ENCODE measurements at places on chromosomes 1 and 21.

DNA sequence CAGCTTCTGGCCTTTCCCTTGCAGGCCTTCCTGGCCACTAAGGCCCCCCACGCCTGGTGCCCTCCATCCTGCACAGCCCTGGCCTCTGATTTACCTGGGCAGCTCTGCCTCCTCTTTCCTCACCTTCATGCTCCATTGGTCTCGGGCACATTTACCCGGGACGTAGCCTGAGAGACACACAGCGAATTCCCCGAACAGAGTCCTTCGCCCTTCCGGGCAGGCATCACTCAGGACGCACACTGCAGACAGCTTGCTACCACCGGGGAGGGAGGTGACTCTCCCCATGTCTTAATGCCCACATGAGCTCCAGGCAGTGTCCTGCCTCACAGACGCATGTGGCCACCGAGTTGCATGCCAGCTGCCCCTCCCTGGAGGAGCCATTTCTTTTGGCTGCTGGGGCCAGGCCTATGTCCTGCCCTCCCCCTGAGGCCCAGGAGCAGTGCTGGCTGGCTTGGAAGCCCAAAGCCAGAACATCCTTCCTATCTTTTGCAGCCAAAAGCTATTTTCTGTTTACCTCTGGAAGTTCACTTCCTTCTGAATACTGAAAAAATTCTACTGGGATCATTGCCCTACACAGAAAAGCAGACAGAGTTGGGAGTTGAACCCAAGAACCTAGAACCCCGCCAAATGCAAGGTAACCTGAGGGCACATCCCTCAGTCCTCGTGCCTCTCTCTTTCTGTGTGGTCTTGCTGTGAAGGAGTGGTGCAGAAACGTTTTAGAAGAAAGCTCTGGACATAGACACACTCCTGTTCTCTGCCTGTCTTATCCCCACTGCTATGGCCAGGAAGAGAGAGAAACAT is 209.5 kb downstream of the TOMM20 start:
- H3K27ac ChIP-seq: no peak overlapping the region
- no peaks in the 10 kb centered on the region for H3K27me3 ChIP-seq
- DNase-seq: no peak

DNA sequence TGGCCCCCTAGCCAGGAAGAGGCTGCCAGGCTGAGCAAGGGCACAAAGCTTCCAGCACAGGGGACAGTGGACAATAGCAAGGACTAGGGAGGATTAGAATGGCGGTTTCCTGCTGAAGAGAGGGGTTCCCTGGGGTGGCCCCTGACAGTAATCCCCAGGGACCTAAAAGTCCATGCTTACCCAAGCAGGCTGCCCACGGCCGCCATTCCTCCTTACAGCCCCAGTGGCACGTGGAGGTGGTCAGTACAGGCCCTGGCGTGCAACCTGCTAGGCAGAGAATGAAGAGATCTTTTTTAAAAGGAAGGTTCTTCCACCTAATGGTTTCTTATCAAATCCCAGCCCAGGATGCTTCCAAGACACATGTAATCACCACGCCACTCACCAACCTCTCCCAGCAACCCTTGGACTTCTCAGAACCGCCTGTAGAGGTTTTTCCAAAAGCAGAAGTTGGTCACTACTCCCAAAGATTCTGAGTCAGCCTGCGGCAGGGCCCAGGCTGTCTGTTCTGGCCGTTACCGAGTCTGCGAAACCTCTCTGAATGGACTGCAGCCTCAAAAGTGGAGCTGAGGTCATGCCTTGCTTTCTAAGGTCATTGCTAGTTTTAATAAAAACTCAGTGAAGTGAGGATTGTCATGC is 926 bp downstream of the MRPL55 start:
- DNase-seq: no peak
- H3K4me1 ChIP-seq: peaks cover 11% of the 10 kb centered on the region
- peaks cover 9% of the 10 kb centered on the region for H3K36me3 ChIP-seq

- no peaks in the 10 kb centered on the region for H3K27me3 ChIP-seq
- H3K27ac ChIP-seq: no peak overlapping the region
- no peak overlapping the region for H3K4me3 ChIP-seq
Observed at GRCh38 chr21:16323596-16323995, 593.8 kb downstream of the USP25 start.

- no peaks in the 10 kb centered on the region for H3K36me3 ChIP-seq
- no peak overlapping the region for H3K4me3 ChIP-seq
- no peak overlapping the region for H3K27ac ChIP-seq
- H3K4me1 ChIP-seq: no peaks in the 10 kb centered on the region
- no peaks in the 10 kb centered on the region for H3K27me3 ChIP-seq
- DNase-seq: no peak
Observed at GRCh38 chr1:55700359-55701130, 485.4 kb upstream of the USP24 start.

DNA sequence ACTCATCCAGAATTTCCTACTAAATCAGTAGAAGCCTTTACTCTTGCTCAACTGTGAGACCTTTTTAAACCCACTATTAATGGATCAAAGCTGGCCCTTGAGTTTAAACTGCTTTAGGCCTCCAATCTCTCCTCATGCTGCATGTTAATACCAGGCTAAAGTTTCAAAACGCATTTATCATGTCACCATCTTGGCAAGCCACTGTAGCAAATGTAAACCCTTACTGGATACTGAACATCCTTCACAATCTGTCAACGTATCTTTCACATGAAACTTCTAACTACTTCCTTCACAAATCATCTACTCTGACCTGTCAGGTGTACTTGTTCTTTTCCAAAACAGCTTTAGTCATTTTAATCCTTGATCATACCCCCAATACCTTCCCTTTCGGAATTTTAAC is 3.0 kb downstream of the PAXBP1 start:
- peaks cover 17% of the 10 kb centered on the region for H3K4me1 ChIP-seq
- no peak overlapping the region for H3K27ac ChIP-seq
- DNase-seq: no peak
- no peaks in the 10 kb centered on the region for H3K27me3 ChIP-seq
- no peak overlapping the region for H3K4me3 ChIP-seq

- H3K27me3 ChIP-seq: no peaks in the 10 kb centered on the region
- no peak overlapping the region for H3K4me3 ChIP-seq
- DNase-seq: no peak
- no peak overlapping the region for H3K27ac ChIP-seq
- H3K4me1 ChIP-seq: no peaks in the 10 kb centered on the region
Observed at GRCh38 chr1:23497777-23498439, 13.9 kb upstream of the ASAP3 start.

GRCh38 chr1:205589618-205590456 is 42.0 kb downstream of the ELK4 start:
- H3K27ac ChIP-seq: no peak overlapping the region
- no peaks in the 10 kb centered on the region for H3K36me3 ChIP-seq

GRCh38 chr1:200136384-200136783 is 108.9 kb downstream of the NR5A2 start:
- no peak for DNase-seq
- no peaks in the 10 kb centered on the region for H3K4me1 ChIP-seq

- no peaks in the 10 kb centered on the region for H3K27me3 ChIP-seq
- no peak for DNase-seq
- no peaks in the 10 kb centered on the region for H3K4me1 ChIP-seq
- no peak overlapping the region for H3K27ac ChIP-seq
Observed at GRCh38 chr1:56439610-56440264, 139.6 kb downstream of the PLPP3 start.

DNA sequence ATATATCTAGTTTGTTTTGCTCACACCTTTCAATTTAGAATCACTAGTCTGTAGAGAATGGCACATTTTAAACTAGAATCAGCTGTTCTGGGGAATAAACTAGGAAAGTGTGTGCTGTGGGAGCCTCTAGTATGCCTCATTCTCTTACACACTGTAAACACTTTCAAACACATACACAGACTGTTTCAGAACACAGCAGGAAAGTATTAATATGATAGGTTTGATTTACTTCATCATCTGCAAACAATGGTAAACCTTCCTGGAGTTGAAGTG is 67.1 kb upstream of the ABCG1 start:
- no peaks in the 10 kb centered on the region for H3K4me1 ChIP-seq
- H3K27ac ChIP-seq: no peak overlapping the region
- no peak overlapping the region for H3K4me3 ChIP-seq
- no peak for DNase-seq

DNA sequence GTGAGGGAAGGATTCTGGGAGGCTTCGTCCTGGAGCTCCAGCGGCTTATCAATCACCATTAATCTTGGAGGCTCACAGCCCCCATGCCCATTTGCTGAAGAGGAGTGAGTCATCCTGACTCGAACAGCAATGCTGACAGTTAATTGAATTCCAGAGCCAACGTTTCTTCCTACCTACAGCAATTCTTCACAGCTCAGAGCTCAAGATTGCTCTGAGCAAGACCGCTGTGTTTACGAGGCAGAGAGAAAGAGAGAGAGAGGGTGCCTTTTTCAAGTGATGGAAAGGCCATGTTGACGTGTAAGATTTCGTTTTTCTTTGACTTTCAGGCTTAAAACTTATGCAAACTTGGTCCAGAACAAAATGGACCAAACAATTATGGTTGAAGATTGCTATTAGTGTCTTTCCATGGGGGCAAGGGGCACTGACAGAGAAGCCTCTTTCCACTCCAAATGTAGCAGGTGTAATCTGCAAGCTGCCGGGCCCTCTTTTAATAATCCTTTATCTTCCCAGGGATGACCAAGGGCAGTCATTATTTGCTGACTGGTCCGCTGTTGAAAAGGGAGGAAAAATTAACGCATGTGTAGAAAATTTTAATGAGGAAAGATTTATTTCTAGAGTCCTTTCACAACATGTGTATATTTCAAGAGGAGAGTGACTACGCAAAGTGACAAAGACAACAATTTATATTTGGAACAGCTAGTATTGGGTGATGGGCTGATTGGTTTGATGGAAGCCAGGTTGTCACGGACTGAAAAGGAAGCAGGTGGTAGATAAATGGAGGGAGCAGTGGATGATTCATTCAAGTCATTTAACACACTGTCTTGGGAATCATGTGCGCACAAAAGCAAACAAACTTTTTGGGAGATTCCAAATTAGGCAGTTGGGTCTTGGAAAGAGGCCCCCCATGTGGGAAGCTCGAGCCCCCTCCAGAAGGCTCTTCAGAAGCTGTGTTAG is 136.1 kb upstream of the IRF2BP2 start:
- no peaks in the 10 kb centered on the region for H3K27me3 ChIP-seq
- no peak overlapping the region for H3K27ac ChIP-seq
- peaks cover 13% of the 10 kb centered on the region for H3K4me1 ChIP-seq
- DNase-seq: peak; percentile 29
- no peak overlapping the region for H3K4me3 ChIP-seq

DNA sequence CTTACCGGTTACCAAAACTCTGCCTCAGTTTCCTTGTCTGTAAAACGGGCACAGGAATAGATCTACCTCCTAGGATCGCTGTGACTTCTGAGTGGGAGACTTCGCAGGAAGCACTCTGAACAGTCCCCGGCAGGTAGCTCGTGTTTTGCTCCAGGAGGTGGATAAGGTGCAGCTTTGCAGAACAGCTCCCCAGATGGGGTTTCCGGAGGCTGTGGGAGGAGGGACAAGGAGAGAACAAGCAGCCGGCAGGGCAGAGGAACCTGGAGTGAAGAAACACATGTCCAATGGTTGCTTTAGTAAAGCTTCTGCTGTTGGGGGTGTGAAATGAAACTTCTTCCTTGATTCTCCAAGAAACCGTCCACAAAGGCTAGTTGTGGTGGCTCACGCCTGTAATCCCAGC is 95.5 kb upstream of the TARDBP start:
- DNase-seq: no peak
- no peaks in the 10 kb centered on the region for H3K4me1 ChIP-seq
- no peaks in the 10 kb centered on the region for H3K27me3 ChIP-seq
- H3K4me3 ChIP-seq: no peak overlapping the region

DNA sequence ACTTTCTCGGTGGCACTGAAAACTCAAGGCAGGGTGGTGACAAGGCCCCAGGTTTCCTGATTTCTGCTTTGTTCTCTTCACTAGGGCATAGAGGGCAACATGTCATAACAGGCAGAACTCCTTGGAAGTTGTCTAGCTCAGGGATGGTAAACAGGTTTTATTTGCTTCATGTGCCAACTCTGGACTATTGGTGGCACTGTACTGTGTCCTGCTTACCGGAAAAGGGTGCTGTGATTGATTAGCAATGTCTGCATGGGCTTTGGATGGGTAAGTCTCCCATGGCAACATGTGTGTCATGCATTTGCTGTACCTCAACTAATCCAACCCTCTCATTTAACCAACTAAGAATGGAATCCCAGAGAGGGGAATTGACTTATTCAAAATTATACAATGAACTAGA is 70.7 kb upstream of the USP24 start:
- H3K4me3 ChIP-seq: no peak overlapping the region
- peaks cover 6% of the 10 kb centered on the region for H3K4me1 ChIP-seq
- peak; percentile 19 for DNase-seq

- no peak for DNase-seq
- no peaks in the 10 kb centered on the region for H3K36me3 ChIP-seq
- H3K27ac ChIP-seq: no peak overlapping the region
- H3K4me3 ChIP-seq: no peak overlapping the region
- H3K4me1 ChIP-seq: peaks cover 12% of the 10 kb centered on the region
Observed at GRCh38 chr1:205318231-205318991, 3.1 kb downstream of the NUAK2 start.

DNA sequence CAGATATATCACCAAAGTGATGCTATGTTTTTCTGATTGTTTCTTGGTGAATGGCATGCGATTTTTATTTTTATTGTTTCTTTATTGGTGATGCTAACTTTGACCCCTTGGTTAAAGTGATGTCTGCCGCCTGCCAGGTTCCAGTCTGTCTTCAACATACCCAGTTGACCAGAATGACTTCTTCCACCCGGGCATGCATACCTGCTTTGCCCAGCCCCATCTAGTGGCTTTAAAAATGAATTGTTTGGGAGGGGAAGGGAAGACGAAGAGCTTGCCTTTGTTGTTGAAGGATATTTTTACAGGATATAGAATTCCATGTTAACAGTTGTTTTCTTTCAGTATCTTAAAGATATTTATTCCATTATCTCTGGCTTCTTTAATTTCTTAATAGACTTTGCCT is 65.1 kb downstream of the ATG4C start:
- H3K4me1 ChIP-seq: no peaks in the 10 kb centered on the region
- no peaks in the 10 kb centered on the region for H3K27me3 ChIP-seq
- H3K27ac ChIP-seq: no peak overlapping the region
- DNase-seq: peak; percentile 31
- H3K36me3 ChIP-seq: no peaks in the 10 kb centered on the region

DNA sequence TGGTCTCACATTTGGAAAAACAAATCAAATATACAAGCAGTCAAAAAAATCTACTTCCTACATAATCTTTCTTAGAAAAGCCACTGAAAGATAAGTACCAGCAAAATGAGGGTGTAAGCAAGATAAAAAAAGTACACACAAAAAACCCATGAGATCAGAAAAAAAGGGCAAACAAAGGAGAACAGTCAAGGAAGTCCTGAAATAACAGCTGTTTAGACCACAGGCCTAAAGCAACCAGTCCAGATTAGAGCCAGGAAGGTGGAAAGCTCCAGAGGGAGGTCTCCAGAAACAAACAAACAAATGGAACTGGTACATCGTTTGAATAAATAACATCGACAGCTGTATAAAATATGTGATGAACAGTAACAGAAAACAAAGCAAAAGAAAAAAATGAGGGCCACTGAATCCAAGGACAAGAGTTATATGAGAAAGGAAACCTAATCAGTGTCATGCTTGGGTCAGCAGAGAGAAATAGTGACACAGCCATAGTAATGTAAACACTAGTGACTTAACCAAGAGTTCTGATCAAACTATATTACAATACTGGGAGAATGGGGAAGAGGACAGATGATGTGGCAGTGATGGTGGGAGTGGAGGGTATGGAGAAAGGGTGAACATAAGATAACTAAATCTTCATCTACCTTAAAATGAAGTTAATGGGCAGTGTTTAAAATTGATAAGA is 67.5 kb downstream of the NVL start:
- no peak overlapping the region for H3K27ac ChIP-seq
- H3K4me3 ChIP-seq: no peak overlapping the region
- DNase-seq: no peak
- no peaks in the 10 kb centered on the region for H3K4me1 ChIP-seq
